Hepatocyte (in vitro differentiated cells): ENCODE measurements at places on chromosomes 2 and 18. TPM values are rescaled to one million over a fixed set of nuclear protein-coding genes. Genes with fewer than 3 reads are reported as not detected.

Gene TWIST2
- 19.7 and 21.1 TPM in 2 replicates for total RNA-seq

Gene PPP1R1C
- 0.40 and 8.4 TPM in 2 replicates for total RNA-seq

Gene NFATC1
- 0.60 and 4.2 TPM in 2 replicates for total RNA-seq

Gene DSC2
- 49.2 and 59.6 TPM in 2 replicates for total RNA-seq

Gene CLIP4
- 31.2 and 35.6 TPM in 2 replicates for total RNA-seq

Gene VWA3B
- total RNA-seq, result not detected in 2 replicates

Gene TMEM169
- 1.1 and 1.8 TPM in 2 replicates for total RNA-seq

Gene PLGLB1
- total RNA-seq, result 4.4 and 6.6 TPM in 2 replicates

Gene RAMP1
- total RNA-seq, result 134 and 156 TPM in 2 replicates

Gene CLEC4F
- not detected in 2 replicates for total RNA-seq

Gene CHRNA1
- total RNA-seq, result 1.9 and 2.5 TPM in 2 replicates

Gene POTEI
- total RNA-seq, result 1.9 and 2.9 TPM in 2 replicates

DNA sequence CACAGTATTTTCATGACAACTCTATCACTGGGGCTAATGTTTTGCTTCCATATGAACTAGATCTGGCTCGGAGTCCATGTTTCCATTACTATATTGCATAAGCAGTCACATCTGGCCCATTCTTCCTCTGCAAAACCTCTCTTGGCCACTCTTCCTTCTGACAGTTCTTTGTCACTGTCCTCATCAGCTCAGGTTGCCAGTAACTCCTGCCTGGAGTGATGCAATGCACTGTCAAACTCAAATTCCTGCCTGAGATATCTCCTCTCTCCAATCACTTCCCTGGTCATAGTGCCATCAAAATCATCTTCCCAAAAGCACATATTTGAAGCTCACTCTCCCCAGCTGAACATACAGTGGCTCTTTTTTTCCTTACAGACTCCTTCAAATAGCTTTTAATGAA is 66.1 kb downstream of the COLEC12 start:
- DNase-seq, result no peak

- DNase-seq, result no peak
These were observed 52.5 kb downstream of the ZNF236 start for GRCh38 chr18:76874642-76875389.

GRCh38 chr18:58569490-58569911 is 59.4 kb downstream of the ALPK2 start:
- DNase-seq, result no peak

DNA sequence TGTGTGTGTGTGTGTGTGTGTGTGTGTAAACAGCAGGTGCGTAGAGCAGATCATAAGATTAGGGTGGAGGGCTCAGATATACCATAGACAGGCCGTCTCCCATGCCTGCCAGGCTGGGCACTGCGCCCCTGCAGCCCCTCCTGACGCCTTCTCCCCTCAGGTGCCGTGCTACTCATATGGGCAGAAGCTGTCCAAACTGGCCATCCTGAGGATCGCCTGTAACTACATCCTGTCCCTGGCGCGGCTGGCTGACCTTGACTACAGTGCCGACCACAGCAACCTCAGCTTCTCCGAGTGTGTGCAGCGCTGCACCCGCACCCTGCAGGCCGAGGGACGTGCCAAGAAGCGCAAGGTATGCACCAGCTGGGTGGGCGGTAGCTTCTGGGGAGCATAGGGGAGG is 10.0 kb downstream of the ATOH8 start:
- DNase-seq, result no peak

DNA sequence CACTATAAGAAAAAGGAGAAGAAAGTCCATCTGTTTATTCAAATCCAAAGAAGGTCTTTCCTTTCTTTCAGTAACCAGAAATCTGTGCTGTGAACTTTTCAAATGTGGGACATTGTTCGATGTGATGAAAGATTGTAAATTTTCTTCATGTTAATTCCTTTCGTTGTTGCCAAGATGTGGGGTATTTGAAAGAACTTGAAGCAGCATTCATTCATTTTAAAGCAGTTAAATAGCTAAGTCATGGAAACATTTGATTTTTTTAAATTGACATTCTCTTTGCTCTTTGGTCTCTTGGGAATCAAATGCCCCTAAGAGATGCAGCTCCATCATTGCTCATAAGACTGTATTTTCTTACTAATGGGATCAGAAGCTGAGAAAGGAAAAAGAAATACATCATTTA is 93.7 kb upstream of the EHBP1 start:
- no peak for DNase-seq

DNA sequence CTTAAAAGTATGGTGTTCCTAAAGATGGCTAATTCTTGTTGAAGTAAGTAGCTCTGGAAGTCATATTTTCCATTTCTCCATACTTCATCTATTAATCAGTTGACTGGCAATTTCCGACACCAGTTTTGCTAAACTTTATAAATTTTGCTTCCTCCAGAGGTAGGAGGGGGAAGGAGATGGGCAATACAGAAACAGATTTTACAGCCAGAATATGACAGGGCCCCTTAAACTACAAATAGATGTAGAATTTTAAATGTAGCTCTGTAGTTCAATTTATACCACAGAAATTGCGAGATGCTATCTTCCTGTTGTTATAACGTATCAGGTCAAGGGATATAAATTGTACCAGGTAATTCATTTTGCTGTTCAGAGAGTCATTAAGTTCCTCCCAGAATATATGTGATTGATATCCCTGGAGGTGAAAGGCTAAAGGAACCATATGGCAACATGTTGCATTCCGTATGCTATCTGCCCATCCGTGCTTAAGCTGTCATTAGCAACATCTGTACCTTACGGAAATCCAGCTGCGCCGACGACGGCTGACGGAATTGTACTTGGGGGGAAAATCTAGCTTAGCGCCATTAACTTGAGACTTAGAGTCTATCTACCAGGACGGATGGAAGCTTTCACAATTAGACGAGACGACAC is 8.4 kb upstream of the NR4A2 start:
- DNase-seq, result no peak

DNA sequence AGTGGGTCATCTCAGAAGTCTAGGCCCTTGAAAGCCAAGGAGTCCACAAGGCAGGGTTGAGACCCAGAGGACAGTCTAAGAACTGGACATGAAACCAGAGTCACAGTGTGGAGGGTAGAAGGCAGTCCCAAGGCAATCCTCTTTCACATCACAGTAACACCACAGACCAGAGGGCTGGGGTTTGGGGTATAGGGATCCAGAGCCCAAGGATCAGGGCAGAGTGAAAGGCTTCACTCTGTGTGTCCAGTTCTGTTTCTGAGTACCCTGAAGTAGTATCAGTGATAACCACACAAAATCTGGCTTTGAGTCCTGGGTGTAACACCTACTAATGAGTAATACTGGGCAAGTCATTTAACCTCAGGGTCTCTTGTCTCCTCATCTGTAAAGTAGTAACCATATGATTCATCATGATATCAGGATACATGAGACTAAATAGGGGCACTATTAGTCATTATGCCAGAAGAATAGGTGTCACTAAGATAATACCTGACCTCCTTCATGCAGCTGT is 91.0 kb downstream of the ICA1L start:
- no peak for DNase-seq

DNA sequence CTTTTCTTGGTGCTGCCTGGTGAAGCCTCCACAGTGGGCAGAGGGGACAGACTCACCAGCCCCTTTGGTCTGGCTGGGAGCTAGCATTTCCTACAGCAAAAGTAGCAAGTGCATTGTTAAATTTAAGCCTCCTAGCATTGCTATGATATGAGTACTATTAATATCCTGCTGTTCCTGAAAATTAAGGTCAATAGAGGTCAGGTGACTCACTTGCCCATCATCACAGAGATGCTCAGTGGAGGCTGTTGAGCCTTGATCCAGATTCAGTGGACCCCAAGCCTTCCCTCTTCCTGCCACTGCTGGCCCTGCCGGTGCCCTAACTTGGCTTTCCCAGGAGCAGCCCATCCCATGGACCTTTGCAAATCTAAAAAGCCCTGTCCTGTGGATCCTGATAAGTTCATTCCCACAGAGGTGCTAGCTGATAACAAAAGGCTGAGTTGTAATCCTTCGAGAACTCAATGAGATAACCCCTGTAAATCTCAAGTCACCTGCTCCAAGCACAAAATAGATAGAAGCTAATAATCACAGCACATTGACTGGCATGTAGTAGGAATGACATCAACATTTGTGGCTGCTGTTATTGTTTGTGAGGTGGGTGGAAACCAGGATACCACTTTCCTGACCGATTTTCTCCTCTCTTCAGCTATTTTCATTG is 84.4 kb downstream of the THNSL2 start:
- no peak for DNase-seq

- DNase-seq, result no peak
These were observed 45.7 kb upstream of the FAM171B start for GRCh38 chr2:186648130-186648529.

- DNase-seq, result no peak
These were observed 48.6 kb downstream of the ANO7 start for GRCh38 chr2:241237047-241237446.

GRCh38 chr2:207499114-207499513 is 30.6 kb upstream of the CREB1 start:
- DNase-seq, result no peak

DNA sequence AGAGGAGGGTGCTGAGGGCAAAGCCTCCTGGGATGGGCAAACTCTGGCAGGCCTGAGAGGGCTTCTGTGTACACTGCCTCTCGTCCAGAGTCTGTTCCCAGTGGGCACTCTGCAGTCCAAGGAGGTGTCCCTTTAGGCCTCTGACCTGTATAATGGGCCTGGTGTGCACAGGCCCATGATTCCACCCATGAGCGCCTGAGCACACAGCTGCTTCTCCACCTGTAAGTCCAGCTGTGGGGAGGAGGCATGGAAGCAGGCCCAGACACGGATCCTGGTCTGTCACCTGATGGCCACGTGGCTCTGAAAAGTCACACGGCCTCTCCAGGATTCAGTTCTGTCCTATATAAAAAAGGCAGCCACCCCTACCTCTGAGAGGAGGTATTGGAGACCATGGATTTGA is 57.0 kb downstream of the PARD6G start:
- no peak for DNase-seq

GRCh38 chr2:28319118-28320008 is 73.3 kb upstream of the FOSL2 start:
- no peak for DNase-seq

- DNase-seq, result peak; percentile 37
These were observed 2.9 kb upstream of the PTPN4 start for GRCh38 chr2:119756837-119757236.

GRCh38 chr18:6934859-6935258 is 182.7 kb downstream of the LAMA1 start:
- no peak for DNase-seq

DNA sequence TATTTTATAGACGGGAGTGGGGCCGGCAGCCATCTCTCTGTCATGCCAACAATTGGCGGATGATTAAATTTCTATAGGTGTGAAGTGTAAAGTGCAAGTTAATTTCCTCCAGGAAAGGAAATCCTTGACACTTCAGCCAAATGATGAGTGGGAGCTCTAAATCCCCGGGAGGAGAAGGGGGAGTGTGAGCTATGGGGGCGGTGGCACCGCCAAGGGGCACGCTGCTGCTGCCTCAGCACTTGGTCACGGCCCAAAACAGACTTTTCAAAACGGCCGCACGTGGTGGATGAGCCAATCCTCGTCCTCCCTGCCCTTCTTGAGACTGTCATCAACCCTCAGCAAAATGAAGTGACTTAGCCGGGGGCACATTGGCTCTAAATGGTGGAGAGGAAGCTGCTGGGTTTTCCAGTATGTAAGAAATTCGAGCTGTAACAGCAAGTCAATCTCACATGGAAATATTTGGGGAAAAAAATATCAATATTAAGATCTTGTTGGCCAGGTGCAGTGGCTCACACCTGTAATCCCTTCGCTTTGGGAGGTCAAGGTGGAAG is 200.8 kb downstream of the TFCP2L1 start:
- no peak for DNase-seq

DNA sequence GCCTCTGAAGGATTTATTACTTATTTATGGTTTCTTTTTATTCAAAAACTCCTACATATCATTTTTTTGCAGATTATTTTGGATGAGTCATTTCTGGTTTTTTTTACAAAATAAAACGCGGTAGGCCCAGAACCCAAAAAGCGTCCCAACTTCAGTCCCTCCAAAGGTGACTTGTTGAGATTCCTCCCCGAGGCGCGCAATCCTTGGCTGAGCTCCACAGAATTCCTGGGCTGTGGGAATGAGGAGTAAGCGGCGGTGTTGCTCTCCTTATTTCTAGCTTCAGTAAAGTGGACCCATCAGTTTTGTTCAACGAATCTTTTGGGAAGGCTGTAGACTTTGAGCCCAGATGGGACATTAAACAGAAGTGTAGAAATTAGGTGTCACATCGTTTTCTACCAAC is 67.0 kb upstream of the RMP24 start:
- DNase-seq, result no peak
